Activated T-cell treated with anti-CD3 and anti-CD28 coated beads, Interleukin-2, amount 50 U/mL, for 48 hours (primary cell): ENCODE measurements at places on chromosomes 11 and 22.
A peak's percentile ranks its signal among the peaks of the same experiment; 100 is the strongest.

- no peak for DNase-seq
Observed at GRCh38 chr11:111463276-111463675, 48.9 kb downstream of the BTG4 start.

- no peak for DNase-seq
Observed at GRCh38 chr11:17658211-17658610, 61.2 kb upstream of the MYOD1 start.

GRCh38 chr11:111395749-111396148 is 16.7 kb upstream of the POU2AF1 start:
- DNase-seq: no peak

DNA sequence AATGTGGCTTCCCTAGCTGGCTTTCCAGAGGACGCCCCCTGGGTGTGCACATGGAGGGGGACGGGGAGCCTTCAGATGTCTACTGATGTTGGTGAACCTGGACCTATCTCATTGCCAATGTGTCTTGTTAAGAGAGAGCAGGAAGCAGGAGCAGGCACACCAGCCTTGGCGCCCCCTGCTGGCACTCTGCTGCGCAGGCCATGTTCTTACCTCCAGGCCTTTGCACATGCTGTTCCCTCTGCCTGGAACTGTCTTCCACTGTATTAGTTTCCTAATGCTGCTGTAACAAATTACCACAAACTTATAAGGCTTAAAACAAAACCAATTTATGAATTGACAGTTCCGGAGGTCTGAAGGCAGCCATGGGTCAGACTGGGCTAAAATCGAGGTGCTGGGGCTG is 23.6 kb upstream of the MN1 start:
- peak; percentile 51 for DNase-seq

- peak; percentile 76 for DNase-seq
Observed at GRCh38 chr11:32829680-32830412, at the start of gene PRRG4. PRRG4 (plus strand) TSS chr11:32829927; CDS start chr11:32830530, 603 bp downstream.

GRCh38 chr11:6962673-6963072 is 36.4 kb downstream of the ZNF215 start:
- DNase-seq: no peak

- no peak for DNase-seq
Observed at GRCh38 chr11:3942160-3942955, 86.9 kb downstream of the STIM1 start.

- DNase-seq: no peak
Observed at GRCh38 chr22:26811647-26811992, 154.2 kb downstream of the MIAT start.

- peak; percentile 81 for DNase-seq
Observed at GRCh38 chr11:61947486-61948210, 2.5 kb upstream of the BEST1 start.

GRCh38 chr11:77879218-77879617 is 58.3 kb downstream of the AAMDC start:
- no peak for DNase-seq

GRCh38 chr22:29117799-29118477 is 45.1 kb downstream of the KREMEN1 start:
- DNase-seq: no peak

GRCh38 chr11:46294365-46295309 is 17.2 kb downstream of the CREB3L1 start:
- no peak for DNase-seq

DNA sequence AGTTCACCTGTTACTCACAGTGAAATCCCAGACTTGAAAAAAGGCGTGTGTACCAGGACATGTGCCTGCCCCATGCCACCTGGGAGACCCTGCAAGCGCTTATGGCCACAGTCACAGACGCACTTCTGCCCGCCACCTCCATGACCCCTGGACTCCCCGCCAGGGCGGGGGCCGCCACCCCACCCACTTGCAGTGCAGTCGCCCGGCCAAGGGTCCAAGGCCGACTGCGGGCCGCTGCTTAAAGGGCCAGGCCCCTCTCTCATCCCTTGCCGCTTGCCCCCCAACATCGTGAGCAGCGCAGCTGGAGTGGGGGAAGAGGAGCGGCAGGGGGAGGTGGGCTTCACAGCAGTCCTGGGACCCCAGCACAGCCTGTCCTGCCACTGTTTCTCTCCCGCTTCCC is 10.8 kb downstream of the DUSP8 start:
- DNase-seq: no peak

DNA sequence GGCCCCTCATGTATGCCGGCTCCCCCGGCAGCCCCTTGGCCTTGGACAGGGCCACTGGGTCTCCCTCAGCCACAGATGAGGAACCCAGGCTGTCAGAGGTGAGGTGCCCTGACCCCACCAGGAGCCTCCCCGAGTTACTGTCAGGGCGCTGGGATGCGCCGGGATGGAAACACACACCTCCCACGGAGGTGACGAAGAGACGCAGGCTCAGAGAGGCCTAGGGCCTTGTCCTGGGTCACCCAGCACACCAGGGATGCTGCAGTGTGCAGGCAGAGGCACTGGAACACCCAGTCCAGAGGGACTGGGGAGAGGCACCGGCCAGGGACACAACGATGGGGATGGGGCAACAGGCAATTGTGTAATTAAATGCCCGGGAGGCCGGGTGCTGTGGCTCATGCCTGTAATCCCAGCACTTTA is 81.2 kb upstream of the PRR5 start:
- DNase-seq: no peak

GRCh38 chr11:86696004-86696403 is 23.6 kb upstream of the ME3 start:
- DNase-seq: no peak

DNA sequence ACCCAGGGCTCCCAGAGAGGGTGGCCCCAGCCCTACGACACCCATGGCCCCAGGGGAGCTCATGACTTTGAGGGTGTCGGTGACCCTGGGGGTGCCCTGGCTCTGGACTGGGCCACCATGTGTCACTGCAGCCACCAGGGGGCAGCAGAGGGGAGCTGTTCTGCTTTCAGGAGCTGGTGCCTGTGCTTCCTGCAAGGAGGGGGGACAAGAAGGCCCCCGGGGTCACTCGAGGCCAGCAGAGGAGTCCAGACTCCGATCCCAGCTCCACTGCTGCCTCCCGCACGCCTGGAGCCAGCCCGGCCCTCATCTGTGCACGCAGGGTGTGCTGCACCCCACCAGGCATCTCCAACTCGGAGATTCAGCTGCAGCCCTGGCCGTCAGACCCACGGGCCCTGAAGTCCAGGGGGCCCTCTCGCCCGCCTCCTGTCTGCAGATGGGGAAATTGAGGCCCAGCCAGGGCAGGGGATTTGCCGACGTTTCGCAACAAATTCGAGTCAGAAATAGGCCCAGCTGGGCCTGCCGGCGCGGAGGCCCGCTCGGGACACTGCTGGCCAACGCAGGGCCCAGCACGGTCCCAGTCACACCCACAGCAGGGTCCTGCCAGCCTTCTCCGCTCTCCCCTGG is 29.5 kb upstream of the WNT7B start:
- DNase-seq: peak; percentile 93

DNA sequence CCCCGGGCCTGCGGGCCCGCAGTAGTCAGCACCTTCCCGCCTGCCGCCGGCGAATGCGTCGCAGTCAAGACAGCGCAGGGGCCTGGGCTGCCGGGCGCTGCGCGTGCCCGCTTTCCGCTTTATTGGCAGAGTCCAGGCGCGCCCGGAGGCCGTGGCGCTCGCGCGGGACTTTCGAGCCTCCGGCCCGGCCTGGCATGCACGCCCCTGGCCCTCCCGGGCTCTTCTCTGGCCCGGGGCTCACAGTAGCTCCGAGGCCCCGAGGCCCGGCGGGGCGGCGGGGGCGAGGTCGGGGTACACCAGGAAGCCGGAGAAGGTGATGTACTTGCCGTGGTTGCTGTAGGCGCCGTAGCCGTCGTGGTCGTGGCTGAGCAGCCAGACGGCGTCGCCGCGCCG is 3.1 kb downstream of the FAM180B start:
- no peak for DNase-seq

- no peak for DNase-seq
Observed at GRCh38 chr11:98423933-98424332, 596.8 kb upstream of the CNTN5 start.

GRCh38 chr11:124176925-124177715 is 6.0 kb upstream of the OR10D3 start:
- no peak for DNase-seq

GRCh38 chr11:106594751-106595351 is 423.4 kb downstream of the GUCY1A2 start:
- no peak for DNase-seq

DNA sequence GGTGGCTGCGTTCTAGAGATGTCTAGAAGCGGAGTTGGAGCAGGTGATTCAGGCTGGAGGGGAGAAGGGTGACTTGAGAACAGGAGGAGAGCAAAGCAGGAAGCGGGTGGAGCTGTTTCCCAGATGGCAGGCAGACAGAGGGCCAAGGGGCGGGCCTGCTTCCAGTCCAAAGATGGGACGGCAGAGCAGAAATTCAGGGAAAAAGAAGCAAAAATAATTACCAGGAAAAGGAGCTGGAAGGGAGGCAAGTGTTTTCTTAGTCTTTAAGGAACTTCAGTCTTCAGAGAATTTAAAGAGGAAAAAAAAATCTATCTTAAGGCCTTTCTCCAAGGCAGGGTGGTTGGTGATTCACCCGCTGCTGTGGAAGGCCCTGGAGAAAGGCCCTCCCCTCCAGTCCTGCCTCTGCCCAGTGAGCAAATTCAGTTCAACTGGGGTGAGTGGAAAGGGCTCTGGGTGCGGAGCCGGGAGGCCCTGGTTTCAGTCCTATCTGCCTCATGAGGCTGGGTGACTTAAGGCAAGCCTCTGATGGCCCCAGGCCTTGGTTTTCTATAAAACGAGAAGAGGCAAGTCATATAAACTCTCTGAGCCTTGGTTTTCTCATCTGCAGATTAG is 4.5 kb upstream of the CREB3L1 start:
- no peak for DNase-seq

GRCh38 chr11:78304201-78304600 is 113.4 kb downstream of the GAB2 start:
- DNase-seq: no peak
